ENCODE measurements at places on chromosomes 12 and 14.

GRCh38 chr14:92322516-92322915, 449 bp upstream of the SLC24A4 start:
- no peak for DNase-seq

- DNase-seq: no peak
These were observed 34.5 kb downstream of the TM7SF3 start for GRCh38 chr12:26979733-26980132.

DNA sequence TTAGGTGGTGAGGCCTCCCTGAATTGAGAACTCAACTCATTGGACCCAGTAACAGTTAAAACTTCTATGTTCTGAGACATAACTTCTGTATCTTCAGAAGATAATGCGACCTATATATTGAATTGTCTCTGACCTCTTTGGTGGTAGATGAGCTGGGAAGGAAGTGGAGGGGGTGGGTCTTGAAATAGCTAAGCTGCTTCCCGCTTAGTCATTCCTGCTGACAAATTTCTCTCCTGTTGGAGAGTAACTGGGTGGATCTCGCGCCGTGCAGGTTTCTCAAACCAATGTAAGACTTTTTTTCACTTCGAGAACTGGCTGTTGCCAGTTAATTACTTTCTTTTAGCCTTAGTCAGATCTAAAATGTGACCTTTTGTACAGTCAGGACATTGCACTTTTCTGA, 100.8 kb downstream of the PPHLN1 start:
- DNase-seq: no peak

GRCh38 chr14:59087711-59088110, 100.8 kb upstream of the DAAM1 start:
- no peak for DNase-seq

DNA sequence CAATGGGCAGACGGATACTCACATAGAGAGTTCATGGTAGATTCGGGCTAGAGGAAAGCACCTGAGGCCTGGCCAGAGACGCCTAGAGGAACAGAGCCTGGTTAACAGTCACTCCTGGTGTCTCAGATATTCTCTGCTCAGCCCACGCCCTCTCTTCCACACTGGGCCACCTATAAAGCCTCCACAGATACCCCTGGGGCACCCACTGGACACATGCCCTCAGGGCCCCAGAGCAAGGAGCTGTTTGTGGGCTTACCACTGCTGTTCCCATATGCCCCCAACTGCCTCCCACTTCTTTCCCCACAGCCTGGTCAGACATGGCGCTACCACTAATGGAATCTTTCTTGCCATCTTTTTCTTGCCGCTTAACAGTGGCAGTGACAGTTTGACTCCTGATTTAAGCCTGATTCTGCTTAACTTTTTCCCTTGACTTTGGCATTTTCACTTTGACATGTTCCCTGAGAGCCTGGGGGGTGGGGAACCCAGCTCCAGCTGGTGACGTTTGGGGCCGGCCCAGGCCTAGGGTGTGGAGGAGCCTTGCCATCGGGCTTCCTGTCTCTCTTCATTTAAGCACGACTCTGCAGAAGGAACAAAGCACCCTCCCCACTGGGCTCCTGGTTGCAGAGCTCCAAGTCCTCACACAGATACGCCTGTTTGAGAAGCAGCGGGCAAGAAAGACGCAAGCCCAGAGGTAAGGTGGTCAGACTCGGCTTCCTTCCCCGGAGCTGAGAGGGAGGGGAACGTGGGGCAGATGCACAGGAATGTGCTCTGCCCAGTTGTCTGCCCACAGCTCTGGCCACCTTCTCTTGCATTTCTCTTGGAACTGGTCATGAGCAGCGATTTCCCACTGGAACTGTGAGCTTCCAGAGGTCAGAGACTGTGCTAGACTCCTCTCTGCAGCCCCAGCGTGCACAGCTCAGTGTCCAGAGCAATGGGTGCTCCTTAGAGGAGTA, at the start of gene CD4:
Gene CD4 (plus strand): TSS at position 557 of the 953 bp plus-strand sequence. CDS start 10,611 bp downstream, outside the sequence.
- no peak for DNase-seq

DNA sequence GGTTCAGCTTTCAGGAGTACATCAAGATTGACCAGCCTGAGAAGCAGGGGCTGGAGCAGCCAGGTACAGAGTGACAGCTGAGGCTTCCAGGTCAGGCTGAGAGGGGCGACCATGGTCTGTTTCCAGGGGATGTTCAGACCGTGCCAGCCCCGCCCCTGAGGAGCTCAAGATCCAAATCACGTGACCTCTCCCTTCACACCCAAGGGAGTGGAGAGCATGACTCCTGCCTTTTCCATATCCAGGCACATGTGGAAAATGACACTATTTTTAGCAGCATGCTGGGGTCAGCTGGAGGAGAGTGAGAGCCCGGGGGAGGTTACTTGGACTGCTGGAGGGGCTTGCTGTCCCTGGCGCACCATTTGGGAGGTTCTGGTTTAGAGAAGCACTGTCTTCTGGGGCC, 92.7 kb downstream of the B4GALNT3 start:
- peak; percentile 77 for DNase-seq

- DNase-seq: no peak
These were observed 222.9 kb downstream of the ZFP36L1 start for GRCh38 chr14:68569970-68570409.

- no peak for DNase-seq
These were observed 52.8 kb downstream of the ARF6 start for GRCh38 chr14:49945448-49946319.

All from muscle of back (tissue), 13 donors.